ENCODE measurements at places on chromosomes 3 and 15.

DNA sequence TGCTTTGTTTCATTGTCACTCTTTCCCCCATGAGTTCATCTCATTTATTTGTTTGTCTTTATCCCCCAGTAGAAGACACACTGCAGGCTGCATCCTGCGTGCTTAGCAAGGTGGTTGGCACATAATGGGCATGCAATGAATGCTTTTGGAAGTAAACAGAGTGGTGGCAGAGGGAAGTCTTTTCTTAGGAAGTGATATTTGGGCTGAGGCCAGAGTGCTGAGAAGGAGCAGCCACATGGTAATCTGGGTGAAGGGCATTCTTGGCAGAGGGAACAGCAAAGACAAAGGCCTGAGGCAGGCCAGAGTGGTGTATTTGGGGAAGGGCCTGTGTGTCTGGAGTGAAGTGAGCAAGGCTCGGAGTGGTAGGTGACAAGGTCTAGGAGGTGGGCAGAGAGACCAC lies 17.7 kb upstream of the ADAMTS7 start:
- DNase-seq = no peak

DNA sequence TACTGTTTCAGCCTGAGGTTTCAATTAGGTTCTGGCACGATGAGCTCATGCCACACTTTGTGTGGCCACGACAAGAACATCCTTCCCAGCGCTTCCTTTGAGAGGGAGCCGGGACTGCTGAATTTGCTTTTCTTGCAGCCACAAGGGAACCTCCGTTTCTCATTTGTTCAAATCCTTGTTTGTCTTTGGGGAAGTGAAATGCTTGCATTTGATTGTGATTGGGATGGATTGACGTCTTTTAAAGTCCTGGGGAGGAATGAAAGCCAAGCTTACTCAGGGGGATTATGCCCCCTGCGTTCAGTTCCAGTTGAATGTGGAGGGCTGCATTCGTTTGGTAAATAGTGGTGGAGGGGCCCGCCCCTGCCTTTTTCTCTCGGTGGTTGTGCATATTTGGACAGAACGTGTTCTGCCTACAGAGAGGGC lies 277.6 kb downstream of the THSD4 start:
- no peak for DNase-seq

DNA sequence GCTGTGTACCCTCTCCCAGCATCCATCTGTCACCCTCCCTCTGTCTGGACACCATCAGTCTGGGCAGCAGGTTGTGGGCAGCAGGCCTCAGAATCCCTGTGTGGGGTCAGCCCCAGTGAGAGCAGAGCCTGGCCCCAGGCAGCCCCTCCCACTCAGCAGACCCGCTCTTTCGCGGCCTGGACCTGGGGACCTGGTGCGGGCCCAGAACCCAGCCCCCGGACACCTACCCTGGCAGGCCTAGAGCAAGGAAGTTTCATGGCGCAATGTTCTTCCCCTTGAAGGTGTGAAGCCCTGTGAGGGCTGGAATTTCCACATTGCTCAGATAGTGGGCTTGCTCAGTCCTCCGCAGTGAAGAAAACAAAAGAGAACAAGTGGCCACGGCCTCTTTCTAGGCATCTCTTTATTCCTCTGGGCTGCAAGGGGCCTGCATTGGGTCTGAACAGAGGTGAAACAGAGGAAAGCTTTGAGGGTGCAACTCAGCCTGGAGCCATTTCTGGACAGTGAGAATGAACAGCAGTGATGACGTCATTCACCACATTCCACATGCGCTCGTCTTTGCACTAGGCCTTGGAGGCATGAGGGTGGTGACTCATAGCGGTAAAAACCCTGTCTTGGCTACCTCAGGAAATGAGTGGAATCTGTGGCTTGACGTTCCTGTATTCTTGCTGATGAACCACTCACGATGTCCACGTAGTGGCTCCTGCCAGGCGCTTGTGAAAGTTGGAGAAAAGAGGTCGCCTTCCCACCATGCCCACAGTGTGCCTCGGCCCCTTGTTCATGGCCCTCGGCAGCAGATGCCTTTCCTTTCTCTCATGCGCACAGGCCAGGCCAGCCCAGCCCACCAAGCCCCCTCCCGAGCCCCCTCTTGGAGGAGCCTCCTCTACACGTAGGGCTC lies 66.1 kb downstream of the SLC30A4 start:
- DNase-seq = peak; percentile 62

DNA sequence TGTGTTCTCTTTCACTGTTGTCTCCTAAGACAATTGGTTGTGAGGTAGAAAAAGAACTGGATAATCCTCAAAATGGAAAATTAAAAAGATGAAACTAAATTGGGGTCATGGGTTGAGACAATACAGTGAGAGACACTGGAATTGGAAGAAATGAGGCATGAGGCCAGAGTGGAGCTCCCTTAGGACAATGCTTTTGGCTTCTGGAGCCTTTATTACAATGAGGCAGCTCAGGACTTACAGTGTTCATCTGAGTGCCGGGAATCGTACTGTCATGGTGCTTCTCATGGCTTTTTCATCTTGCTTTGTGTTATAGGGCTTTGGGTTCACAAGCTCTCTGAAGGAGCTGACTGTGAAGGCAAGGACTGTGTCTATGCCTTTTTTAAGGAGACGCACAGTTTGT lies 293.5 kb downstream of the SOX2 start:
- no peak for DNase-seq

- no peak for DNase-seq
These were observed 87.2 kb upstream of the PPIB start for GRCh38 chr15:64249883-64250575.

GRCh38 chr3:69613286-69613685 lies 126.0 kb upstream of the MITF start:
- no peak for DNase-seq

GRCh38 chr3:102532901-102533300 lies 98.1 kb downstream of the ZPLD1 start:
- DNase-seq = no peak

GRCh38 chr3:13884851-13885703 lies 5.2 kb upstream of the WNT7A start:
- DNase-seq = peak; percentile 36

- no peak for DNase-seq
These were observed 17.8 kb upstream of the MUC13 start for GRCh38 chr3:124952282-124952855.

- DNase-seq = no peak
These were observed 6.5 kb downstream of the BCHE start for GRCh38 chr3:165830746-165831145.

DNA sequence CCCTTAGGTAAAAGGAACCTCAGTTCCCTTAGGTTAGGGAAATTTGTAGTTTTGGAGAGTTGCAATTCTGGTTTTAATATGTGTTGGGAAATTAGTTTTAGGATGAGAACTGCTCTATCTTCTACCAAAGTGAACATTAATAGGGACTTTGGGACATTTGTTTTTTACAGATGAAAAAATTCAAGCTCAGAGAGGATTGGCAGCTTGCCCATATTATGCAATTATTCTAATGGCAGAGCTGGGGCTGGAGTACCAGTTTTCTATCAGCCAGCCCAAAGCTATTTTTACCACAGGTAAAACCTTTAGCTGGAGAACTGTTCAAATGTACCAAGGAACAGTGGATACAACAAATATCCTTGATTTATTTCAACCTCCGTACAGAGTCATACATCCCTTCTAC lies 127.0 kb downstream of the CPNE4 start:
- no peak for DNase-seq

- no peak for DNase-seq
These were observed 85.3 kb downstream of the MEIS2 start for GRCh38 chr15:37015035-37015434.

GRCh38 chr15:78197632-78198031 lies 36.7 kb downstream of the ACSBG1 start:
- DNase-seq = no peak

- DNase-seq = no peak
These were observed 240.0 kb downstream of the THRB start for GRCh38 chr3:24254649-24255048.

GRCh38 chr15:74642348-74642733 lies 26.7 kb downstream of the CLK3 start:
- DNase-seq = no peak

DNA sequence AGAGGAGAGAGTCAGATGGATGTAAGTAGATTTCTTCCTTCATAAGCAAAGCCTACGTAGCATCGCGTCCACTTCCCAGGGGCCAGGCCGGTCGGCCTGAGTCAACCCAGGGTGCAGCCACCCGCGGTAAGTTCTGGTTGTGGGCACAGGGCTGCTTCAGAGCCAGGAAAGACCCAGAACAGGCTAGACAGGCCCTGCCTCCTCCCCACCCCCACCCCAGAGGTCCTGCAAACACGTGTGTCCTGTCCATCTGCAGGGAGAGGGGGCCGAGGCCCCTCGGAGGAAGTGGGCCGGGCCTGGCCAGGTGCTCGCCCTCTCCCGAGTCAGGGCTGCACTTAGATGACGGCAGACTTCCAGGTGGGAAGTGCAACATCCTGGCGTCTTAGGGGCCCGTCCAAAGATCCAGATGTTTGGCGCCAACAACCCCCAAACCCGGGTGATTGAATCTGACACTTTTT lies 100.8 kb upstream of the ALDH1A3 start:
- no peak for DNase-seq

Data from stimulated activated CD4-positive, alpha-beta T cell treated with anti-CD3 and anti-CD28 coated beads, Interleukin-12 subunit alpha, Interleukin-12 subunit beta, amount 100 ng/mL, for 48 hours (primary cell).